ENCODE measurements at places on chromosomes 12 and 14. TPM values are rescaled to one million over a fixed set of nuclear protein-coding genes. Genes with fewer than 3 reads are reported as not detected.

Gene RFX4
- not detected for total RNA-seq

Gene SLC25A47
- total RNA-seq = not detected

Gene RERG
- not detected for total RNA-seq

Gene CD27
- 0.23 TPM for total RNA-seq

Gene TRPV4
- total RNA-seq = 0.44 TPM

Measured in Panc1 (cell line).